Lower lobe of right lung (tissue), 2 donors: ENCODE measurements at places on chromosomes 7 and 10.

DNA sequence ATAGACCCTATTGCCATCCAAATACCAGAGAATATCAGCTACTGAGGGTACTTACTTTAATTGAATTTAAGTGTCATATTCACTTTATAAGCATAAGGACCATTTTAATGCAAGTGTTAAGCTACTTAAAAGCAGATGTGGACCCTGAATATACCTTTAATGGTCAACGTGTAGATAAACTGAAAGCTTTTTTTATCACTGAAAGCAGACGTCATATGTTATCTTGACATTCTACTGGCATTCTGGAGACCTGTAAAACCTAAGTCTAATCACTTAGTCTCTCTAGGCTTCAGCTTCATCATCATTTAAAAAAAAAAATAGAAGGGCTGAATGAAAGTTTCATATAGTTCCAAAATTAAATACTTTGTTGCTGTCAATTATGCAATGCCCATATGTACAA, 116.5 kb downstream of the ELAPOR2 start:
- DNase-seq = no peak

DNA sequence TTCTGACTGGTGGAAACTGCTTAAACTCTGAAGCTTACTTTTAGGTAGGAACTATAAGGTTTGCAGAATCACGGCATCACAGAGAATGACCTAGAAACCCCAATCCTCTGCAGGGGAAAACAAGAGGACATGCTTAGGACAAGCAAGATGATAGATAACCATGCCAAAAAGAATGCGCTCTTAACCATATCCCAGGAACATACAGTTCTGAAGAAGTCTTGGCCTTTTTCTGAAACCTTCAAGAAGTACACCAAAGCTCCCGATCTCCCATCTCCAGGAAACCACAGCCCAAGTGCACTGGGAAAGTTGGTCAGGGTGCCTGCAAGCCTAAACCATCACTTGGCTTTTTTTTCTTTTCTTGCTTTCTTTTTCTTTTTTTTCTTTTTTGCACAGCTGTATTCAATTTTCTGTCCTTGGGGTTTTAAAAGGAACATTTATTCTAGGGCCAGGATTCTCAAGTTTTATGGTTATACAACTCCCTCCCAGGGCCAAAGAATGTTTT, 12.2 kb upstream of the SVIL start:
- DNase-seq = no peak

DNA sequence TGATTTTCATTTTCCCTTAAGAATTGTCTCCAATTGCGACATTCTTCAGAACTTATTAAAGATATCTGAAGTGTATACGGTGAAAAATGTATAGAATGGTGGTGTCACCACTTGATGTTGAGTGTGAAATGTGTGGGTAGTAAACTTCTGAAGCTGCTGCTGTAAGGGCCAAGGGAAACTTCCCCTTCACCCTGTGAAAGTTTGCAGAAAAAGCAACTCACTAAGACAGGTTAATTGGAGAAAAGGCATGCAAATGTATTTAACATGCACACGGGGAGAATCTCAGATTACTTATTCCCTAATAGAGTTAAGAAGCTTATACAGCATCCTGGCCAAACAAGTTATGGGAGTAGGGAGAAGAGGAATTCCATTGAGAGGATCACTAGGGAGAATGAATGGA, 173.0 kb downstream of the NSUN6 start:
- DNase-seq = no peak

- no peak for DNase-seq
Measured at GRCh38 chr10:132812520-132812919, 26.6 kb upstream of the NKX6-2 start.
